ENCODE measurements at places on chromosomes 12 and 14.

- no peak for DNase-seq
Observed at GRCh38 chr14:57174466-57174865, 94.2 kb downstream of the EXOC5 start.

DNA sequence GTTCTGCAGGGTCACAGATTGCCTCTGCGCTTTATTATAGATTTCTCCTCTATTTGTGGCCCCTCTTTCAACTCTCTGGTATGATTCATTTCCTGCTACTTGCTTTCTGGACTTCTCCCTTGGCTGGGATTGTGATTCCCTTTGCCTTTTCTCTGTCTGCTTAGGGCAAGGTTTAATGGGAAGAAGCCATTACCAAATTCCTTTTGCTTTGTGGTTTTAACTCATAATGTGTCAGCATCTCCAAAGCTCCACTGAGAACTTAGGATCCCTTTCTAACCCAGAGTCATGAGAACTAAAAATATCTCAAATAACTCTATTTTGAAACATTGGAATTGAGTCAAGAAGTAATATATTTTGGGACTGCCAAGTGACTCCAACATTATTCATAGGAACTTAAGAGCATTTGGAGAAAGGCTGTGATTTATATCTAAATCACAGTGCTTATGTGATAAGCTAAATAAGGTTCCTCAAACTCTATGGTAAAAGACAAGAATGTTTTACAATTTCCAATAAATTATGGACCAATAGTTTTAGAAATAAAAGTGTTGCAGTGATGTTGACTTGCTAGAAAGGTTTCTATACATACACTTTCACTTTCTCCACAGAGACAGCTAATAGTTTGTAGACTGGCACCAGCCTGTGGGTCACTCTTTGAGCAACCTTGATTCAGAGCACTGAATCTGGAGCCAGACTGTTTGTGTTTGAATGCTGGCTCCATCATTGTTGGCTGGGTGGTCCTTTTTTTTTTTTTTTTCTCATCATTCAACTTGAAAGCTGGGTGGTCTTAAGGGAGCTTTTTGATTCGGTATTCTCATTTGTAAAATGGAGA is 93.9 kb downstream of the DACT1 start:
- no peak for DNase-seq

DNA sequence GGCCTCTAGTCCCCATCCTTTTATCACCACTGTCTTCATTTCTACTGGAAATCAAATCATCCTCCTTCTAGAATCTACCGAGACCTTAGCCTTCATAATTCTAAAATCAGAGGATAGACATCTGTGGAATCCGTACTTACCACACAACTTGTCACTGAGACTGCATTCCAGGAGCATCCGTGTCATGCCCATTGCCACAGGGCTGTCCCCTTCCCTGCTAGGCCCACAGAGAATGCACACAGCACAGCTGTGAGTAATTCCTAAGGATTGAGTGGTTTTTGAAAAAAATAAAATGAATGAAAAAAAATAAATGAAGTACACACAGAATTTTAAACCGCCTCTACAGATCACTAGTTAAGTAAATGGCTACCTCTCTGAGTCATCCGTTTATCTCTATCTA is 21.0 kb upstream of the MAGOHB start:
- no peak for DNase-seq

DNA sequence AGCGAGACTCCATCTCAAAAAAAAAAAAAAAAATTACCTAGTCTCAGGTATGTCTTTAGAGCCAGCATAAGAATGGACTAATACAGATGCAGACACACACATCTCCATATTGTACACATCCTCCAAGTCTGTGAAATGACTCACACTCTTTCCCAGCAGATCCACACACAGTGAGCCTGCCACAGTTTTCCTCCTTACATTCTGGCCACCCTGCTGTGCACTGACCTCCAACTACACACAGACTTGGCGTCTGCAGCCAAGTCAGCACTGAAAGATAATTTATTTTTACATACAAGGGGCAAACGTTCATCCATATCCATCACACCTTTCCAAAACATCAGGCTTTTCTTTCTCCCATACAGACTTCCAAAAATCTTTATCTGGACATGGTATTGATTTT is 115.9 kb downstream of the SLC25A21 start:
- DNase-seq: no peak

DNA sequence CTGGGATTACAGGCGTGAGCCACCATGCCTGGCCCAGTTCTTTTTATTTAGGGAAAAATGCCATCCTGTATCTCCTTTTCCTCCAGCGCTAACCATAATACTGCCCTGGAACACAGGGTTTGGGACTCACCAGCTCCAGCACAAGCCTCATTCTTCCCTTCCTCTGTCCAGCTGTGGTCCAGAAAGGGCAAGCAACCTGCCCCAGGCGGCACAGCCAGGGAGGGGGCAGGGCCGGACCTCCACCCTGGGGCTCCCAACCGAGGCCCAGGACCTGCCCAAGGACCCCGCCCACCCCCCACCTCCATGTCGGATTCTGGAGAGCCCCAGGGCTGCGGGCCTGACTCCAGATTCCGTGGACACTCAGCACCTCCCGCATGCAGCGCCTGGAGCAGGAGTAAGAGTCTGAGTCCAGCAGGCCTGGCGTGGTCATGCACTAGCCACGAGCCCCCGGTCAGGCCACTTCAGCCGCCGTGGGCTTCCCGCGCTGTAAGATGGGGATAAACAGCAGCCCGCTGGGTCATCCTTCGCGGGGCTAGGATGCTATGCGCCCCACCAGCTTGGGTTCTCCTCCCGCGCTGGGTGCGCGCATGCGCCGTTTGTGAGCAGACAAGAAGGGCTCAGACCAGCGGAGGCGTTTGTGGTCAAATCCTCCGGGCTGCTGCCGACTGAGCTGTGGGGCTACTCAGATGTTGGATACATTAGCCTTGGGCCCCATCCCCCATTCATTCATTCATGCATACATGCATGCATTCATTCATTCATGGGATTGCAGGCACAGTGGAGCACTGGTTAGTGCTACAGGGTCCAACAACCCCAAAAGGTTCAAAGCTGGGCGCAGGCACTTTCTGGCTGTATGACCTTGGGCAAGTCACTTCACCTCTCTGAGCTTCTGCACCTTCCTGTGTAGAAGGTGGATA is 16.3 kb downstream of the TMEM119 start:
- DNase-seq: peak; percentile 58

Data from left forelimb (tissue), 1 donor.